ENCODE measurements at places on chromosomes 4 and X.

- no peak for DNase-seq
Observed at GRCh38 chrX:136322064-136322463, 21.3 kb downstream of the ADGRG4 start.

DNA sequence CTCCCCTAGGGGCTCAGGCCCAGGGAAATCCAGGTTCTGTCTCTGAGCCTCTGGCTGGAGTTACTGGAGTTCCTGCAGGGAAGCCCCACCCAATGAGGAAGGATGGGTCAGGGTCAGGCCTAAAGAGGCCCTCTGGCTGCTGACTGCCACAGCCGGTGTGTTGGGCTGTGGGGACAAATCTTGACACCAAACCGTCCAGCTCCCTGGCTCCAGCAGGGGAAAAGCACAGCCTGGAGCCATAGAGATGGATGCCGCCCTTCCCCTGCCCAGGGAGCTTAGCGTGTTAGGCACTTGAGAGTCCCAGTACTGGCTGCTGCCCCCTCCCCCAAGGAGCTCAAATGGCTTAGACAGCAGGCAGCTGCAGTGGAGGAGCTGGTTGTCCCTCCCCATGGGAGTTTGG, 321.3 kb upstream of the LCORL start:
- DNase-seq = no peak

DNA sequence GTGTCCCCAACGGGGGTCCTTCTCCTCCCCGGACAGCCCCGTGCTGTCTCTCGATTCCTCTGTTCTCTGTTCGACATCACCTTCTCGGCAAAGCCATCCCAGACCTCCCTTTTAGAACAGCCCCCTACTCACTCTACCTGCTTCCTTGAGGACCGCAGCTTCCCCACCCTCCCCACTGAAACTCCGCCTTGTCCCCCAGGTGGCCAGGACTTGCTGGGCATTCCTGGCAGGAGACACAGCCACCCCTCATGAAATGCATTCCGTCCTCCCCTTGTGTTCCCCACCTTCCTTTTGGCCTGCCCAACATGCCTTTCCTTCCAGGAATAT, 34.8 kb upstream of the GPR78 start:
- no peak for DNase-seq

DNA sequence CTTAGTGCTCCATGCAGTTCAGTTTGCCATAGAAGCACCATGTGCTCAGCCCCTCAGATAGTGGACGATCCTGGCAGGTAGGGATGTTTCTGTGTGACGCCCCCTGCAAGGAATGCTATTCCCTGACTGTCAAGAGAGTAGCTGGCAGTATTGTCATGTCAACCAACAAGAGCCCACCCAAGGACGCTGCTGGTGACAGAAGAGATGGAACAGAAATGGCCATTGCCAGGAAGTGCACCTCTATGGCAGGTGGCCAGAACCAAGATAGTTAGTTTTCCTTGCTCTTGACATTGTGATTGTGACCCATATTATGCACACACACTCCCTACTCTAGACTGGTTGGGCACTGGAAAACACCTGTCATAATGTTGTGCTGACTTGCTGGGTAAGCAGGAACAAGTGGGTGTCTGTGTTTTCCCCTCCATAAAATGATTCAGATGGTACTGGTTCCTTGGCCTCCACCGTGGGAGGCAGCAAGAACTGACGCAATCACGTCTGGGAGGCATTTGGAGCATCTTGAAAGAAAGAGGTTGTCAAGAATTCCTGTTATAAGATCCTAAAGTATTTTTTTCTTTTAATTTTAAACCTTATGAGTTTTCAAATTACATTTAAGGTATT, 507.9 kb downstream of the MID1IP1 start:
- DNase-seq = no peak

DNA sequence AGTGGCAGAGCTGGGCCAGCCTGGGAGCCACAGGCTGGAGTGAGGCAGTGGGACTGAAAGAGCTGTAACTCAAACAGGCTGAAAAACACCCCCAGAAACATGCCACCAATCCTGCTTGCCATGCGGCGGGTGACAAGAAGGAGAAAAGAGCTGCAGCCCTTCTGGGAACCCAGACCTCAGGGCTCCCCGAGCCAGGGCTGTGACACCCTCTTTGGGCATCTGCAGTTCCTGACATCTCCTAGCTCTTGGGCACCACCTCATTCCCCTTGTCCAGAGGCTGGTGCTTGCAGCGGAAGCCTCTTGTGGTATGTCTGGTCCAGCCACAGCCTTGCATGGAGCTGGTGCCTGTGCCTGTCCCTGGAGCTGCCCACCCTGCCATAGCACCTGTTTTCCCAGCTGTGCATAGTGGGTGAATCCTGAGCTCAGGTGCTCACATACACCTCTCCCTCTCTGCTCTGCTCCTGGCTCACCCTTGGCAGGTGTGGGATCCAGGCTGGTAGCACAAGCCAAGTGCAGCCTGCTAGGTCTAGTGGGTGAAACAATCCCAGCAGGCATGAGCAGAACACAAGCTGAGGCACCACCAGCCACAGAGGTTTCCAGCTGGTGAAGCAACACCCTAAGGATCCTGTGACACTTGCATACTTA, 149.0 kb downstream of the CXXC4 start:
- no peak for DNase-seq

GRCh38 chrX:47643926-47644325, 6.4 kb downstream of the ELK1 start:
- no peak for DNase-seq

GRCh38 chr4:93174598-93174997, 654.0 kb upstream of the ATOH1 start:
- no peak for DNase-seq

DNA sequence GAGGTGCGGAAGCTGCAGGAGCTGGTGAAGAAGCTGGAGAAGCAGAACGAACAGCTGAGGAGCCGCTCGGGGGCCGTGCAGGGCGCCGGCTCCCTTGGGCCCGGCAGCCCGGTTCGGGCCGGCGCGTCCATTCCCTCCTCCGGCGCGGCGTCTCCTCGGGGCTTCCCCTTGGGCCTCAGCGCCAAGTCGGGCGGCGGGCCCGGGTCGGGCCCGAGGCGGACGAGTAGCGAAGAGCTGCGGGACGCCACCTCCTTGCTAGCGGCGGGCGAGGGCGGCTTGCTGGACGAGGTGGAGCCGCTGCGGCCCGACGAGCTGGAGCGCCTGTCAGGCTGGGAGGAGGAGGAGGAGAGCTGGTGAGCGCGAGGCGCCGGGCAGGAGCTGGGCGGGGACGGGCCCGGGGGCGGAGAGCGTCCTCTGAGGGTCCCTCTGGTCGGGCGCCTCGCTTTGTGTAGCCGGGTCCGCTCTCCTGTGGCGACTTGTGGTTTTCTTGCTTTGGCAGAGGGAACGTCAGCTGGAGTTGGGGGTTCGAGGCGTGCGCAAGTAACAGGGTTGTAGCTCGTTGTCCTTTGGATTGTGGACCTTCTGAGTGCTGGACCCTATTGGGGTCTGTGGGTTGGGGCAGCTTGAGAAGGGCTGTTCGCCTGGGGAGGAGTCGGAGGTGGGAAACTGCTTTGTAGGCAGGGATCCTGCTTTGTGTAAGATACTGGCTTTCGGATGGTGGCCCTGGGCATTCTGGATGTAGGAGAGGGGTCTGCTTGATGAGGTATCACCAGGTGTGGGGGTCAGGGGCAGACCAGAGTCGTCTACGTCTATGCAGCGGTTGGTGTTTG, 662 bp downstream of the SLAIN2 start:
- DNase-seq = no peak

DNA sequence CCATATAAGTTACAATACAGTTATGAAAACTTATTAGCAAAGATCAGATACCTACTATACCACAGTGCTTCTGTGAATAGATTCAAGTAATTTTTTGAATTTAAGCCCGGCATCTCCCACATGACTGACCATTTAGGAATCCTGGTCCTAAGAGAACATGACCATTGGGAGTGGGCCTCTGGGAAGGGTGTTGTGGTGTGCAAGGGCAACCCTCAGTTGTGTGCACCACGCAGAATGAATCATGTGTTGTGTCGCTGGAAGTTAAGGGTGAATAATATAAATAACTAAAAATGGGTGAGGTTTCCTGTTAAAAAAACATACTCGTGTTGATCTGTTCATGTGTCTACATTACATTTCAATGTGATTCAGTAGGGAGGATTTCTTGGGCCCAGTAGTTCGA, 15.5 kb downstream of the CPE start:
- no peak for DNase-seq

GRCh38 chr4:7394681-7395451, 39.9 kb downstream of the PSAPL1 start:
- no peak for DNase-seq
